CD4-positive, alpha-beta T cell (primary cell): ENCODE measurements at places on chromosomes 11 and 22.

- no peak for DNase-seq
Measured at GRCh38 chr11:35853971-35854370, 89.9 kb upstream of the LDLRAD3 start.

- DNase-seq, result no peak
Measured at GRCh38 chr11:134101282-134101681, 32.4 kb downstream of the JAM3 start.

GRCh38 chr11:2890466-2891294 lies 5.1 kb upstream of the CDKN1C start:
- DNase-seq, result no peak

DNA sequence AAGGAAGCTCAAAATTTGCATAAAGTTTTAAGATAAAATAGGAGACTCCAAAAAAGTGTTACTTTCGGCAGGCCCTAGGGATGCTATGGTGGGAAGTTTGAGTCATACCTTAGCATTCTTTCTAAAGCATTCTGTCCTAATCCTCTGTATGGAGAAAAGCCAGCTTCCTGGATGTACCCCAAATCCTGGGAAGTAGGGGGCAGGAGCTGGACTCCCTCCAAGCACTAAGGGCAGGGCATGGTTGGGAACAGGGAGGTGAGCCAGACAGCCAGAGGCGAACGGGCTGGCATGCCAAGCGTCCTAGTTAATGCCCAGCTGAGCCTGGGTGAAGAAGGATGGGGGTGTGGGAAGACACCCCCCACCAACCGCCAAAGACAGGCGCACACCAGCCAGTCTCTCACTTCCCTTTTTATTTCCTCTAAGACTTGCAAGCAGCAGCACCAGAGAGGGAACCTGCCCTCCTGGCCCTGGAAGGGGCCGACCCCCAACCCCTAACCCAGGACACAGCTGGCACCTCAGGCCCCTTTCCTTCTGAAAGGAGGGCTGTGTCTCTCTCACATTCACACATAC lies 23.9 kb downstream of the RTN4RL2 start:
- DNase-seq, result no peak

DNA sequence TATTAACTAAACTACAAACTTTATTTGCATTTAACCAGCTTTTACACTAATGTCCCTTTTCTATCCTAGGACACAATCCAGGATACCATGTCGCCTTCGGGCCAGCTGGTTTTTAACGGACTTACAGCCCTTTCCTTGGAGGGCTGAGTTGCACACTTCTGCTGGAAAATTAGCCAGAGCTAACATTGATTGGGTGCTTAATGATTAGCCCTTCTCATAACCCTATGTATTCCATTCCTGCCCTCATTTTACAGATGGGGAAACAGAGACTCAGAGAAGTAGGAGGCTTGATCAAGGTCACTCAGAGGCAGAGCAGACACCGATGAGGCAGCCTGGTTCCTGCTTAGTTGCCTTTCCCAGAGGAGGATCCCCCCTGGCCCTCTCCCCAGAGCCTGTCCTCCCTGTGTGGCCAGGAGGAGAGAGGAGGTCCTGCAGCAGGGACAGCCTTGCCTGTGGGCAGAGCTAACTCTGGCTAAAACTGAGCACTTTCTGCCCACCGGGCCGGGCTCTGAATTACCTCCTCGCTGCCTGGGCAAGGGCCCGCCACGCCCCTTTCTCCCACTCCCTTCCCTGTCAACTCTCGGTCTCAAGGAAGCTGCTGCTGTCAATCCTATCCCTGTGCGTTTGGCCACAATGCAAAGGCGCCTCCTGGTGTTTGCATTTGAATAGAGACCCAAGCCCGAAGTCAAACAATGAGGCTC lies 59.6 kb upstream of the PAX6 start:
- peak; percentile 32 for DNase-seq

DNA sequence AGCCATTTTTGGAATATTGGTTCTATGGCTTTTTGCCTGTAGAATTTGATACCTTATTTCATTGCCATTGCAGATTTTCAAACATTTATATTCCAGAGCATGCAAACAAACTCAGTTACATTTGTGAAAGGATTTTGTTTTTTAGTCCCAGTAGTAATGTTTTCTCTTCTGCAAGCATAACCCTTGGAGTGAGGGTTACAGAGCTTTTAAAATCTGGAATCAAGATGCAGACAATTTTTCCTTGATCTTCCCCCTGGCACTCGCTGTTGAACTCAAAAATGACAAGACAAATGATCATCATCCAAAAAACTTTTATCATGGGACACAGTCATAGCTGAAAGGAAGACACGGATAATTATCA lies 20.8 kb downstream of the BBOX1 start:
- DNase-seq, result no peak

- no peak for DNase-seq
Measured at GRCh38 chr11:127632546-127632945, 632.0 kb upstream of the KIRREL3 start.

DNA sequence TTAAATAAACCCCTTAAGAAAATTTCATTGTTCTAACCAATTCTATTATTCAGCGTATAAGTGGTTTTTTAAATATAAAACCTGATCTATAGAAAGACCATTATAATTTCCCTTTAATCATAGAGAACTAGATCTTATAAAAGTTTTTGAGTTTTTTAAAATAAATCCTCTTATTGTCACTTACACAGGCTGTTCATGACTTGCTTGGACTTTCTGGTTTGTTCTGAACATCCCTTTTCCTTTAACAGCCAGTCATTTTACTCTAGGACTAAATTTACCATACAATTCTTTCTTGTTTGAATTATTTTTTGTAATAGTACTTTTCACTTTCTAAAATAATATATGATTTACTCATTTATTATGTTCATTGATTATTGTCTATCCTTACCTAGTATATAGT lies 4.7 kb downstream of the NXPE2 start:
- no peak for DNase-seq
